ENCODE measurements at places on chromosomes 5 and 9.

DNA sequence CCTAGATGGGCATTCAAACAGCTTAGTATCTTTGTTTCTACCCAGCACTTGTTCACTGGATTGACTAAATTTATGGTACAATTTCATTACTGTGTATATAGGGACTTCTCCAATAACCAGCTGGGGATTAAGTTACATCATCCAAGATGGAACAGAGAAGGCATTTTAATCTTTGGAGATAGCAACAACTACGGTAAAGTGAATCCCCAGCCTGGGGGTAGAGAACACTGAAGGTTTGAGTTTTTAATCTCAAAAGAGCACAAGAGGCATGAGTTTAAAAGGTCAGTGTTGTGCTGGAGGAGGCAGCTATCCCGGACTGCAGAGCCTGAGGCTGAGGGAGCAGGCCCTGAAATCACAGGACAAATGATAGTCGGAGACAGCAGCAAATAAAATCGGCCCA, 28.6 kb downstream of the DDX31 start:
- no peak for DNase-seq
- no peak overlapping the region for H3K27ac ChIP-seq
- H3K36me3 ChIP-seq = peaks cover 31% of the 10 kb centered on the region
- no peaks in the 10 kb centered on the region for H3K4me1 ChIP-seq
- H3K4me3 ChIP-seq = no peak overlapping the region

- DNase-seq = no peak
- H3K4me1 ChIP-seq = peaks cover 28% of the 10 kb centered on the region
- H3K36me3 ChIP-seq = peaks cover 32% of the 10 kb centered on the region
- no peak overlapping the region for H3K4me3 ChIP-seq
- H3K27me3 ChIP-seq = no peaks in the 10 kb centered on the region
These were observed 205.0 kb downstream of the TRIO start for GRCh38 chr5:14348142-14348541.

DNA sequence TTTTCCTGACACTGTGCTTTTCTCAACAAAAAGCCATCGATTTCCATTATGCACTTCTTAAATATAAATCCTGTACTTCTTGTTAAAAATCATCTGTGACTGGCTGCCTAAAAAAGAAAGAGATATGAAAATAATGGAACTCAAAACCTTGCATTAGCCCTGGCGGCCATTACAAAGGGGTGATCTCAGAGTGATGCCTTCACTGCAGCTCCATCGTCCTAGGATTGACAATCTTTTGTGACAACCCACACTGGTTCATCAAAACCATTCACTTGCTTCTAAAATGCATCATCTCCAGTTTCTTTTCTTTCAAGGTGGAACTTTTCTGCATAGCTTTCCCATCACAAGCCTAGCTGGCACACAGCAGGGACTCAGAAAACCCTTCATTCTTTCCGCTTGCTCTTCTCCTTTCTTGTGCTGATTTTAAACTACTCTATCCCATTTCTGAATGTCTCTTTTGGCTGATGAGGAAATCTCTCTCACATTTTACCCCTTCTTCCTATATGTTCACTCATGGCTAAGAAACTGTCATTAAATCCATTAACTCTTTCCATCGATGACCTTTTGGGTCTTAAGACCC, 351.9 kb downstream of the GLIS3 start:
- H3K4me1 ChIP-seq = no peaks in the 10 kb centered on the region
- no peak overlapping the region for H3K27ac ChIP-seq

GRCh38 chr5:143025971-143026370, 255.8 kb downstream of the ARHGAP26 start:
- no peak overlapping the region for H3K4me3 ChIP-seq
- H3K36me3 ChIP-seq = no peaks in the 10 kb centered on the region
- DNase-seq = no peak

DNA sequence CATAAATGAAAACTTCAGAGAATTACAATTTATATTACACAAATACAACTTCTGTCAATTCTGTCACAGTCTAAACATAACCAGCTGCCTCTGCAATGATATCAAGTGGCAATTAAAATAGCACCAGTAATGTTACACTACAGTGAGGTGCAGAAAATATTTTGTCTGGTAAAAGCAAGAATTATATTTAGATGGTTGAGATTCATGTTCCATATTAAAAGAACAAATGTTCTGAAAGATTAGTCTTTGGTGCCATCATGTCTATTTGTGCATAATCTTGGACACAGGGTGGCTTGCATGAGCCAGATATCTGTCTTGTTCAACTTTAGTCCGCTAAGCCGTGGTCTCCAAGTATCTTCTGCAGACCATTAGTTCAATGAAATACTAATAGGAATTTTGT, 29.0 kb upstream of the PRR16 start:
- H3K27ac ChIP-seq = no peak overlapping the region
- no peak overlapping the region for H3K4me3 ChIP-seq
- H3K4me1 ChIP-seq = no peaks in the 10 kb centered on the region
- no peak for DNase-seq
- peaks cover 4% of the 10 kb centered on the region for H3K36me3 ChIP-seq

DNA sequence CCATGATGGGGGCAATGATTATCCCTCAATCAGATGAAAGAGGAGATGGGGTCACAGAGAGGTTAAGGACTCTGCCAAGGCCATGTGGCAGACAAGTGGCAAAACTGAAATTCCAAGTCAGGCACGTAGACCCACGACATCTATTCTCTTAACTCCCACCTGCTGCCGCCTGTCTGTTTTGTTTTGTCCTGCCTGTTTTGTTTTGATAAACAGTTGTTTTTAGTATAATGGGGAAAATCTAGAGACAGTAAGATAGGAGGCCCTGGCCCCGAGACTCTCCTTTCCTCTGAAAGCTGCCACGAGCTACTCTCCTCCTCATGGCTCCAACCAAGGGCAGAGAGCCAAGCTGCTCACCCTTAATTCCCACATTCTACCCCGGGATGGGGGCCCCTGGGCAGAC, 4.9 kb downstream of the FSTL4 start:
- peaks cover 31% of the 10 kb centered on the region for H3K27me3 ChIP-seq
- no peak overlapping the region for H3K27ac ChIP-seq
- H3K4me1 ChIP-seq = peaks cover 10% of the 10 kb centered on the region
- H3K36me3 ChIP-seq = no peaks in the 10 kb centered on the region
- DNase-seq = no peak
- no peak overlapping the region for H3K4me3 ChIP-seq

DNA sequence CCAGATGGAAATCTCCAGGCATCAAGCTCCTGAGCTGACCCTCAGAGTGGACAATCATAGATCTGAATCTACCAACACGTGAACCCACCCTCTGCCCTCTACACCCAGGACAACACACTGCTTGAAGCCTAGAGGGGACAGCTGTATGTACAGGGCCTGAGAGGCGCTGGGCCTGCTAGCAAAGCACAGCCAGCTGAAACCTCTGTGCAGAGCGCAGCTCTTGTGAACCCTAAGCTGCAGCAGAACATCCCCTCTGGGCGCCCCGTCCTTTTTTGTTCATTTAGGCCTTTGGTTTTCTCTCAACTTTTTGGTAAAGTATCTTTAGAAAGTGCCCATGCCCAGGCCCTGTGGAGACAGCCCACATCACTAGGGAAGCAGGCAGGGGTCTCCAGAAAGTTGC, 62.4 kb upstream of the SPTLC1 start:
- H3K4me1 ChIP-seq = no peaks in the 10 kb centered on the region
- peaks cover 11% of the 10 kb centered on the region for H3K27me3 ChIP-seq
- no peak overlapping the region for H3K4me3 ChIP-seq
- peaks cover 12% of the 10 kb centered on the region for H3K36me3 ChIP-seq

DNA sequence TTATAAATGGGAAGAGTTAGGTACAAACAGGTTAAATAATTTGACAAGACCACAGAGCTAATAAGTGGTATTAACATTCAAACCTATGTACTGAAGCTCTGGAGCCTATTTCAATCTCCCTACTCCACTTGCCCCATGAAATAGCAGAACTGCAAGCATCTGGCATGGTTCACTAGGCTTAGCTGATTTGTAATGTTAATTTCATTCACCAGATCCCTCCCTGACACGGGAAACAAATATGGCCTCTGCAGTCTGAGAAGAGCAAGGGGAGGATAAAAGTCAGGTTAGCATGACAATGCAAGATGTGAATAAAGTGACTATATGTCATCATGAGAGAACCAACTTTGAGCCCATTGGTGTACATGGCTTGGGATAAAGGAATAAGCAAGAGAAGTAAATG, 428.8 kb downstream of the BRINP1 start:
- H3K36me3 ChIP-seq = no peaks in the 10 kb centered on the region
- no peak overlapping the region for H3K27ac ChIP-seq
- DNase-seq = no peak
- H3K4me1 ChIP-seq = no peaks in the 10 kb centered on the region
- no peak overlapping the region for H3K4me3 ChIP-seq

GRCh38 chr5:133241179-133242092, 189.6 kb downstream of the HSPA4 start:
- H3K27me3 ChIP-seq = peaks cover 7% of the 10 kb centered on the region
- no peak overlapping the region for H3K4me3 ChIP-seq
- H3K36me3 ChIP-seq = no peaks in the 10 kb centered on the region
- H3K4me1 ChIP-seq = no peaks in the 10 kb centered on the region
- no peak for DNase-seq
- H3K27ac ChIP-seq = no peak overlapping the region

GRCh38 chr9:90044710-90045151, 439.9 kb downstream of the GADD45G start:
- H3K4me3 ChIP-seq = no peak overlapping the region
- no peaks in the 10 kb centered on the region for H3K4me1 ChIP-seq

GRCh38 chr5:179504600-179505396, 45.6 kb upstream of the RUFY1 start:
- no peaks in the 10 kb centered on the region for H3K27me3 ChIP-seq
- peaks cover 22% of the 10 kb centered on the region for H3K4me1 ChIP-seq
- no peaks in the 10 kb centered on the region for H3K36me3 ChIP-seq
- H3K4me3 ChIP-seq = no peak overlapping the region

DNA sequence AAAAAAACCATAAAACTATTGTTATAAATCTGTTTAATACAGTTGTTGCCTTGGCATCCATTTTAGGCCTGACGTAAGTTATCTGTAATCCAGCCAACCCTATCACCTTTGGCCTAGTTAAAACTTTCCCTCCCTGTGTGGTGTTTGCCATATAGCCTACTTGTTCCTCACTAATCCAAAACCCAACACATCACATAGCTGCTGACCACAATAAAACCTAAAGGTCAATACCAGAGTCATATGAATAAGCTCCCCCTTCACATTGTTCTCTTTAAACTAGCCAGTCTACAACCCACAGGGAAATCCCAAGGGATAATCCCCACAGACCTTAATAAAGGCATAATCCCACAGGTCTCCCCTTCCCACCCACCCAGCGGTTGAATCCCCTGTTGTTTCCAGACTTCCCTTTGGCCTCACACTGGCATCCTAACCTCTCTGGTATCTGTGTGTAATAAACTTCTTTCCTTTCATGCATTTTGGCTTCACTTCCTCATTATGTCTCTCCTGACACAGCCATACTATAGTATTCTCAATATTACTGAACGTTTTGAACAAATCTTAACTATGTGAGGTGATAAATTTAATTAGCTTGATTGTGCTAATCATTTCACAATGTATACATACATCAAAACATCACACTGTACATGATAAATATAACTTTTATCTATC, 50.8 kb downstream of the DTWD2 start:
- H3K27me3 ChIP-seq = no peaks in the 10 kb centered on the region
- H3K4me3 ChIP-seq = no peak overlapping the region
- H3K4me1 ChIP-seq = no peaks in the 10 kb centered on the region
- H3K27ac ChIP-seq = no peak overlapping the region
- peaks cover 32% of the 10 kb centered on the region for H3K36me3 ChIP-seq

GRCh38 chr5:43851741-43852140, 248.8 kb downstream of the NNT start:
- H3K4me3 ChIP-seq = no peak overlapping the region
- DNase-seq = no peak
- no peak overlapping the region for H3K27ac ChIP-seq
- no peaks in the 10 kb centered on the region for H3K27me3 ChIP-seq
- no peaks in the 10 kb centered on the region for H3K36me3 ChIP-seq

Measured in naive B cell (primary cell).